Activated CD4-positive, alpha-beta T cell treated with anti-CD3 and anti-CD28 coated beads, Interleukin-2, amount 10 ng/mL, durations not matched to agents 24 days and 14 days (primary cell): ENCODE measurements at places on chromosomes 4 and X. TPM values are rescaled to one million over a fixed set of nuclear protein-coding genes. Genes with fewer than 3 reads are reported as not detected.
A peak's percentile ranks its signal among the peaks of the same experiment; 100 is the strongest.

GRCh38 chrX:40727581-40728252, 7.6 kb downstream of the MED14 start:
- no peak for DNase-seq

The USP26 gene
- not detected in 2 replicates for total RNA-seq

The S100G gene
- not detected in 2 replicates for total RNA-seq

The MAGEE1 gene
- total RNA-seq = 1.8 and 2.0 TPM in 2 replicates

GRCh38 chr4:89316931-89317366, 9.3 kb upstream of the GPRIN3 start:
- DNase-seq = peak; percentile 76

DNA sequence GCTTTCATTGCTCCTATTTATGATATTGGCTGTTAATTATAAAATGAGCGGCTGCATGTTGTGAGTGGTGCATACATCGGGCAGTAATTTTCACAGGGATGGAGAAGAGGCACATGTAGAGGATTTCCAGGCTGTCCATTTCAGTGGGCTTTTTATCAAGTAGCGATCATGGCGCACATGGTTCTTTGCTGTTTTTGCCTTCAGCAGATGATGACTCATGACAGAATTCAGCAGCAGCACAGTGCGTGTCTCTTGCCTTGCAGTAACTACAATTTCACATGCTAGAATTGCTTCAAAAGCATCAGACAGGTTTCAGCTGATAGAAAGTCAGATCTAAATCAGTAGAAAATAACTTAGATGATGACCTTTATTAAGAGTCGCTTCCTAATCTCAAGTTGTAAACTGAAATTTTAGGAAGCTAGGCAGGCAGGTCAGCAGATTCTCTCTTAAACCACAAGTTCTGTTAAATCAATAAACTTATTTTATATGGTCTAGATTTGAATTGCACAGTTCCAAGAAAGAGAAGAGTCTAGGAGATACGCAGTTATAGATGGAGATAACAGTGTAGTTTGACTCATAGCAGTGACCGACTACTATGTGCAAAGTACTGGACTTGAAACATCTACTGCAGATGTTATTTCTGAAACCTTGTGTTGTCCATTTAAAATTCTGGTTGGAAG, 35.8 kb downstream of the LRP2BP start:
- DNase-seq = no peak

DNA sequence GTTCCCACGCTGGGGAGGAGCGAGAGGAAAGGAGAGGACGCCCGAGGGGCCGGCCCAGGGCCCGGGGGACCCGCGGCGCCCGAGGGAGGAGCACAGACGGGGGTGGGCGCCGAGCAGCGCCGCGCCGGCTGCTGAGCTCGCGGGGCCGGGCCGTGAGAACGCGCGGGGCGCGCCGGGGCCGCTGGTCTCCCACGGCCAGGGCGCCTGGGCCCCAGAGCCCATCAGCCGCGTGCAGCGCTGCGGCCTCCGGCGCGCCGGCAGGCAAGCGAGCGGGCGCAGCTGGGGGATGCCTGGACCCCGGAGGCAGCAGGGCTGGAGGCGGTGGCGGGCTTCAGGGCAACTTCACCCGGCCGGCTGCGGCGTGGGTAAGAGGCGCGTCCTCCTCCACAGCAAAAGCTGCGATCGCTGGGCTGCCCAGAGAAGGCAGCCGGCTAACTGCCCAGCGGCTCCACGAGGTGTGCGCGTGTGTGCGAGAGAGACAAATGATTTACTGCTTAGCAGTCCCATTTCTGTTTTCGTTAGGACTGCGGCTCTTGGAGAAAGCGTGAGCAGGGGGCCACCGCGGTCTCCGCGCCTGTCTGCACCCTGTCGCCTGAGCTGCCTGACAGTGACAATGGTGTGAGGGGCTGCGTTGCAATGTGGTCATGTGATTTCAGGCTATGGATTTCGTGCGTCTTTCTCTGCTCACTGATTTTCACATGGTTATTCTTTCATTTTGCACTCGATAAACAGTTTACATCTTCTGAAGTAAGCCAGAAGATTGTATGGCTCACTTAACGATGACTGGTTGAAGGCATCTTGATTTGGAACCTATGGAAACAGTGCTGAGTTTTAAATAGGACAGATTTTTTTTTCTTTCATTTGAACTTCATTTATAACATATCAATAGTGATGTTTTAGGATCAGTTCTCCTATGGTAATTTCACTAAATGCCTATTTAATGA, 1.2 kb downstream of the GUCY1A1 start:
- DNase-seq = peak; percentile 60

GRCh38 chrX:145727476-145727875, 90.2 kb upstream of the SLITRK2 start:
- DNase-seq = no peak

The SULT1E1 gene
- not detected in 2 replicates for total RNA-seq

DNA sequence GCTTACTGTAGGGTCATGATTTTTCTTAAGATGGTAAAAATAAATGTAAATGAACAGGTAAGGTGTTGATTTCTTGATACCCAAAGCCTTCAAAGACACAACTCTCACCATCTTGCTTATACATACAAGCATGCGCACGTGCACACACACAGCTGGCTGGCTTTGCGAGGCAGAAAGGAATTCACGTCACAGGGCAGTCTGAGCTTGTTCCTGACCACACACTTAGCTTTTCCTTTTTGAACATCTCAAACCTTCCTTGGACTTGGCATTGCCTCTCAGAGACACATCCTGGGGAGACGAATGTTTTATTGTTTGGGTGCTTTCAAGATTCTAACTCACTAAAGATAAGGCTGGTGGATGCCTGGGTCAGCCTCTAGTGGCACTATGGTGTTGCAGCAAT, 175.0 kb downstream of the NHS start:
- no peak for DNase-seq

The LPAR4 gene
- not detected in 2 replicates for total RNA-seq

The AFAP1 gene
- 37.6 and 40.8 TPM in 2 replicates for total RNA-seq

DNA sequence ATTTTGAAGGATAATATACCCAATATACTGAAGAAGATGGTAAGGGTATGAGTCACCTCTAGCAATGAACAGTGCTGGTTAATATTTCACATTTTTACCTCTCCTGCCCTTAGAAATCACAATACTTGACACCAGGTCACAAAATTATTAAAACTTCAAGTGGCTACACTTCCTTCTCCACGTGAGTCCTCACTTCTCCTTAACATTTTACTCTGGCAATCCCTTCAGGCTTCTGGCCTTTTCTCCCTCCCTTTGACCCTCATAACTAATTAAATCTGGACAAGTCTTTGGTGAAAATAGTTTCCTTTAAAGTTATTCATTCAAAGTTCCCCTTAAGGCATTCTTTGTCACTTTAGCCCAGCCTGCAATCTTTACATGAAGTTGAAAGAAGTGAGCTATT, 190.4 kb downstream of the UNC5C start:
- DNase-seq = no peak

DNA sequence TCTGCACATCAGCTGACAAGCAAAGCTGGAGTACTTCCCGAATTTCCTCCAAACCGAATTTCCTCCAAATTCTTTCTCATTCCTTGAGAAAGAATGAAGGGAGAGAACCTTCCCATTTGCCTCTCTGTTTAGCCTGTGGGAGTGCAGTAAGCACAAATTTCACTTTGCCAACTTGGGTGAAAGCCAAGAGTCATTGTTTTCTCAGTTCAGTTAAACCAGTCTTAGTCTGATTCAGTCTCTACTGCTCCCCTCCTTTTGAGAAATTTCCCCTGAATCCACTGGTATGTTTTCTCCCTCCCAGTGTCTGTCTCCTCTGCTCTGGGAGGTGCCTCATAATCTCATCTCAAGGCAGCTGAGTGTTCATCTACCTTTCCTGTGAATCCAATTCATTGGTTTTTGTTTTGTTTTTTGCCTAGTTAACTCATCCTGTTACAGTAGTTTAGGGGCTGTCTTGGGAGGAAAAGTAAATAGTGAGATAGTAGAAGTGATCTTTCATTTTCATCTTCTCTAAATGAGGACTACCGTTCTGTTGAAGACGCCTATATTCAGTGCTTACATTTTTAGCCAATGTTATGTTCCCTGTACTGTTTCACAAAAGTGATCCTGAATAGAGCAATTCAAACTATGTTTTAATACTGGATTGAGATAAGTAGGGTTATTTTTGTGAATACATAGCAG, 49.0 kb downstream of the SYTL5 start:
- no peak for DNase-seq

GRCh38 chr4:177315767-177316464, 6.2 kb downstream of the NEIL3 start:
- no peak for DNase-seq

DNA sequence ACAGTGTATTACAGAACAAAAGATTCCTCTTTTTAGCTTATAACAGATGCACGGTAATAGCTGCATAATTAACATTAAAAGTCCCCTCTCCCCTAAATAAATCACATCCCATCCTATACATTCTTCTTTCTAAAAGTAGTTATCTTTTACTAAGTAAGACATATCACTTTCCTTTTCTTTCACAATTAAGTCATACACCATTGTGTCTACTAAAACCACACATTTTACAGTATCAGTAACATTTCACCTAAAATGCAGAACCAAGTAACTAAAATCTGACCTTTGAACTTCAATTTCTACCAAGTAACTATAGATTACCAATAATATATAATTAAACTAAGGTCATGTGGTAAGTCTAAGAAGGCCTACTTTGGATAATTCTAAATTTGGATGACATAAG, 14.2 kb downstream of the DHX15 start:
- no peak for DNase-seq

DNA sequence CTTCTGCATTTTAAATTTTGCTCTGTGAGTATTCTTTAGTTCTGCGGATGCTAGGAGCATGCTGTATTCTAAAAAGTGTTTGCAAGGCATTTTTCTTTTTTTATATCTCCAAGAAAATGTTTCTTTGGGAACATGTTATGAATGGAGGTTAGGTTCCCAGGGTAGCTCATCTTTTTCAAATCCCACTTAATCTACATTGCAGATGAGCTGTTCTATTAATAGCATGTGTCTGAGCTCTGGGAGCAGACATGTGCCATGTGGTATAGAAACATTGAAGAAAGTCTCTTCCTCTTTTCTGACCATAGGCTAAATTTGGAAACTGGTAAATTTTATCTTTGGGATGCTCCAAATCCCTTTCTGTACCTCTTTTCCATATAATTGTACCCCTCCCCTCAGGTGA, 23.2 kb downstream of the DIAPH2 start:
- DNase-seq = no peak

DNA sequence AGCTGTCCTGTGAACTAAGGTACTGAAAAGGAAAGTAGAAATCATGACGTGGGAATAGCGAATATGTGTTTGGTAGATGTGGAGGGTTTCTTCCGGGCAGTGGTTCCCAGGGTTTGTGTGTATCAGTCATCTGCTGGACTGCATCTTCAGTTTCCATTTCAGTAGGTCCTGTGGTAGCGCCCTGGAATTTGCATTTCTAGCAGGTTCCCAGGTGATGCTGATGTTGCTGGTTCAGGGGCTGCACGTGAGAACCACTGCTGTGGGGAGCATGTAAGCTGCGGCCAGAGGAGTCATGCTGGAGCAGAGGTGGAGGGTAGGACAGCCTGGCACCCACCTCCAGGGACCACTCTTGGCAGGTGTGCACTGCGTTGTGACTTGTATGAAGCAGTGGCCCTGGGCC, 47.1 kb downstream of the ARHGAP10 start:
- no peak for DNase-seq

- DNase-seq = no peak
Observed at GRCh38 chrX:65925005-65925404, 114.9 kb downstream of the VSIG4 start.

DNA sequence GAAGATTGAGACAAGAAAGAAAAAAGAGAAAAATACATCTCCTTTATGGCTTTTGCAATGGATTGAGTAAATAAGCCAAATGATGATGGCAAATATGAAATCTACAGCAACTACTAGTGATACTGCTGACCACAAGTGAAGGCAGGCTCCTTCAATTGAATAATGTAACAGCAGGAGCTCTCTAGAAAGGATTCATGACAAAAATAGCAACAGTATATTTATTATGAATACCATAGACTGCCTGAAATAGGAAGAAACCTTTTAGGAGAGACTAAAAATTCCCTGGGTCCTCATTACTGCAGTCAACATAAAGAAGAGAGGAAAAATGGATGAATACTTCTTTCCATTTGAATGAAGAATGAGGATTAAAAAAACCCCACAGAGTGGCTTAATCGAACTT, 306.8 kb upstream of the ANXA10 start:
- DNase-seq = no peak

GRCh38 chrX:19956923-19957322, 33.9 kb downstream of the BCLAF3 start:
- DNase-seq = no peak

DNA sequence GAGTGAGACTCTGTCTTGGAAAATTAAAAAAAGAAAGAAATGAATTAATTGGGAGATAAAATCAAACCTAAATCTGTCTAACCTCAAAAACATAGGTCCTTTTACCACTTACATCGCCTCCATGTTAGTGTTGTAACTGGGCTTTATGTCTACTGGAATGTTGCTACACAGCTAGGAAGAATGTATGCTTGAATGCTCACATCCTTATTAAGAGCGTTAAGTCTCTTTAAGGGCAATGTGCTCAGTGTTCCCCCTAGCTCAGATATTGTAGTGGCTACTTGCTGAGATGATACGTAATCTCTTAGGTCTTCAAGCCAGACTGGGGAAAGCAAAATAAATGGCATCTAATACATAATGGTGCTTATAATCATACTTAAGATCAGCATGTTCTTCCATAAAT, 1072.8 kb downstream of the PDHA2 start:
- no peak for DNase-seq

The GC gene
- total RNA-seq = not detected in 2 replicates

GRCh38 chr4:10664408-10664807, 20.2 kb downstream of the CLNK start:
- no peak for DNase-seq

The SFRP2 gene
- not detected in 2 replicates for total RNA-seq

- DNase-seq = no peak
Observed at GRCh38 chr4:155602351-155603140, 64.1 kb upstream of the GUCY1A1 start.

DNA sequence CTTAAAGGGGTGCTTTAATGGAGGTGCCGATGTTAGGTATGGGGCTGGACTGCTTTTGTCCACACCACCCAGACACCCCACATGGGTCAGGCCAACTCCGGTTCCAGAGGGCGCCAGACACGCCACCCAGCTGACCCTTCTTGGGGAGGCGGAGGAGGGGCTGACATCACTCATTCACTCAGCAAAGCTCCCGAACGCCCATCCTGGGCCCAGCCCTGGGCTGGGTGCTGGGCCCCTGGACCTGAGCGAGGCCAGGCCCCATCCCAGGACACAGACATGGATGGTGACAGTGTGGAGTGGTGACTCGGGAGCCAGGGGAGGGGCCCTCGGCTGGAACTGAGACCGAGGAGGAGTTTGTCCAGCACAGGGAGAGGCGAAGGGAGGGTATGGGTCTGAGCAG, 28.1 kb downstream of the MAN2B2 start:
- no peak for DNase-seq

- DNase-seq = no peak
Observed at GRCh38 chr4:40308528-40309122, 26.5 kb upstream of the CHRNA9 start.

The RPS6KA6 gene
- total RNA-seq = not detected in 2 replicates

DNA sequence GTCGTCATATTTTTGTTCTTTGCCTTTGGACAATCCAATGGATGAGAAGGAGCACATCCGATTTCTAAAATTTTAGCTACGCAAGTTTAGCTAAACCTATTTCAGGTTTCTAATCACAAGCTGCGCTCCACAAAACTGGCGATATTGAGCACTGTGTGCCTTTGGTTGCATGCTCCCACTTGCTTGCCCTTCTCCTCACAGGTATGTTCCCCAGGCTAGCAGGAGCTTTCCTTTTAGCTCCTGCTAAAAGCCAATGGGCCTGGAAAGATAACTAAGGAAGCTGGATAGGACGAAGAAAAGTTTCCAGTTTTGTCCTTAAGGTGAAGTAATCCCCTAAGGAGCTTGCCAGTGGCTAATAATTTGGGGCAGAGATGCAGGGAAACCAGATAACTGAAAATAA, 975.2 kb downstream of the FSTL5 start:
- DNase-seq = no peak

- no peak for DNase-seq
Observed at GRCh38 chr4:41135801-41136200, 78.5 kb downstream of the APBB2 start.
